Stimulated activated CD8-positive, alpha-beta memory T cell treated with anti-CD3 and anti-CD28 coated beads, Interleukin-2, amount 100 ng/mL, for 1 hour (primary cell): ENCODE measurements at places on chromosomes 16 and 17.

DNA sequence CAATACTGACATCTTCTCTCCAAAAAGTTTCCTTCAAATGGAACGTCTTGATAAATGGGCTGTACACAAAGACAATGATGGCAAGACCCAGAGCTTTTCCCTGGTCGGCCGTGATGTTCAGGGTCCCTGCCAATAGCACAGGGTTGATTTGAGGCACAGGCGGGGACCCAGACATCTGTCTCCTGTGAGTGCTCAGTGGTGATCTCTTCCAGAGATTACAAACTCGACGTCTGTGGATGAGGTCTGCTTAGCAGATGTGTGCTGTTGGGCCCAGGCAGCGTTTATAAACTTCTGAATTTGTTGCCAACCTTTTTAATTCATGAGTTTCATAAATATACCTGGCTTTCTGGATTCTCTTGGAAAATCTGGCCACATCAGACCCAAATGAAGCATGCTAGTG, 14.9 kb downstream of the CPPED1 start:
- DNase-seq: no peak

GRCh38 chr17:15442311-15443180, 24.9 kb downstream of the CDRT4 start:
- no peak for DNase-seq

DNA sequence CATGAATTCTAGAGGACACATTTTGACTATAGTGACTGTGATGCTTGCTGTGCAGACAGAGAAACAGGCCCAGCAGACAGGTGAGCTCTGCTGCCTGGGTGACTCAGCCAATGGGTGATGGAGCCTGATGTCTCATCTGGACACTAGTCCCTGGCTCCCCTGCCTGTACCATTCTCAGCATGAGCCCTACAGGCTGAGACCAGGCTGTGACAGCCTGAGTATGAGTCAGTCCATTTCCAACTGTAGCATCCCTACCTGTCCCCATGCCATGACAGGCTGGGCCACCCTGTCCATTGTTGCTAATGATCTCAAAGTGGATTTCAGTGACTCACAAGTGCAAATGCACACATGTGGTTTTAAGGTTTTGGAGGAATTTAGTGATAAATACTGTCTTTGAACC, 102.5 kb upstream of the EEF2KMT start:
- no peak for DNase-seq

DNA sequence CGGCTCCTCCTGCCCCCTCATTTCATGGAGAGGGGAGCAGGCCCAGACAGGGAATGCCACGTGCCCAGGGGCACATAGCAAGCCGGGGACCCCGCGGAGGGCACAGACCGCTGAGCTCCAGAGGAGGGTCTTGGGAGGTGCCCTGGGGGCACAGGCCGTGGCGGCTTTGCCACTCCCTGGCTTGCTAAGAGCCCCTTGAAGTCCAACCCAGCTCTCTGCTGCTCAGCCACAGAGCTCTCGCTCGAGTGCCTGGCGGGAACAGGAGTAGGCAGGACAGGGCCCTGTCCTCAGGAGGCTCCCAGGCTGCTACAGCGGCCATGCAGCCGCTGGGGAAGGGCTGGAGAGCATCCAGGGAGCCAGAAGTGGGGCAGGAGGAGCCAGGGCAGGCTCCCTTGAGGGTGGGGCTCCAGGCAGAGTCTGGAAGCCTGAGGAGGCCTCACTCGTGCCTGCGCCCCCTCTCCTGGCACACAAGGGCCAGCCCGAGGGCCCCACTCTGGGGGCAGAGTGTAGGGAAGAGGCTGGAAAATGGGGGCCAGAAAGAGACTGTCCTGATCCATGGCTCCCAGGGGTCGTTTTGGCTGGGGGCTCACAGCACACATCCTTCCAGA, 4.4 kb upstream of the RAB26 start:
- no peak for DNase-seq

DNA sequence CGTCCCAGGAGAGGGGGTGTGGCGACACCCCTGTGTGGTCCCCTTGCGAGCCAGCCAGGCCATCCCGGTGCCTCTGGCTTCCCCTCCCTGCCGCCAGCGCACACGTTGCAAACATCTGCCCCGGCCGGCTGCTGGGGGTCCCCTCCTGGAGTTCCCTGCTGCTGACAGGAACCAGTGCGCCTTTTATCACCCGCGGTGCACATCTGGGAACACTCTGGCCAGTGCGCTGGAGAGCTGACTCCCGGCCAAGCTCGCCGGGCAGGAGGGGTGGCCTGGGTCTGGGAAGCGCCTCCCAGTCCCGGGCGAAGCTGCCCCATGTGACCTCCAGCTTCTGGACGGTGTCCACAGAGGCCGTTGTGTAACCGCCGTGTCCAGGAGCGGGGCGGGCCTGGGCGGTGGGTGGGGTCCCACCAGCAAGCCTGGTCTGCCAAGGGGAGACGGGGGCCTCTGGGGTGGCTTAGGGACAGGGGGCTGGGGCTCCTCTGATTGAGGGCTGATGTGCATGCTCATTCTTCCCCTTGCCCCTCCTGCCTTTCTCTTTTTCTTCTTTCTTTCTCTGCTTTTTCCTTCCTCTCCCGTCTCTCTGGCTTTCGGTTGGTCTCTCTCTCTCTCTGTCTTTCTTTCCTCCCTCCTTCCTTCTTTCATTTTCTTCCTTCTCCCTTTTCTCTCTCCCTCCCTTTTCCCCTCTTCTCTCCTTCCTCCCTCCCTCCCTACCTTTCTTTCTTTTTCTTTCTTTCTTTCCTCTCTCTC, 25.2 kb upstream of the CIBAR2 start:
- DNase-seq: no peak

DNA sequence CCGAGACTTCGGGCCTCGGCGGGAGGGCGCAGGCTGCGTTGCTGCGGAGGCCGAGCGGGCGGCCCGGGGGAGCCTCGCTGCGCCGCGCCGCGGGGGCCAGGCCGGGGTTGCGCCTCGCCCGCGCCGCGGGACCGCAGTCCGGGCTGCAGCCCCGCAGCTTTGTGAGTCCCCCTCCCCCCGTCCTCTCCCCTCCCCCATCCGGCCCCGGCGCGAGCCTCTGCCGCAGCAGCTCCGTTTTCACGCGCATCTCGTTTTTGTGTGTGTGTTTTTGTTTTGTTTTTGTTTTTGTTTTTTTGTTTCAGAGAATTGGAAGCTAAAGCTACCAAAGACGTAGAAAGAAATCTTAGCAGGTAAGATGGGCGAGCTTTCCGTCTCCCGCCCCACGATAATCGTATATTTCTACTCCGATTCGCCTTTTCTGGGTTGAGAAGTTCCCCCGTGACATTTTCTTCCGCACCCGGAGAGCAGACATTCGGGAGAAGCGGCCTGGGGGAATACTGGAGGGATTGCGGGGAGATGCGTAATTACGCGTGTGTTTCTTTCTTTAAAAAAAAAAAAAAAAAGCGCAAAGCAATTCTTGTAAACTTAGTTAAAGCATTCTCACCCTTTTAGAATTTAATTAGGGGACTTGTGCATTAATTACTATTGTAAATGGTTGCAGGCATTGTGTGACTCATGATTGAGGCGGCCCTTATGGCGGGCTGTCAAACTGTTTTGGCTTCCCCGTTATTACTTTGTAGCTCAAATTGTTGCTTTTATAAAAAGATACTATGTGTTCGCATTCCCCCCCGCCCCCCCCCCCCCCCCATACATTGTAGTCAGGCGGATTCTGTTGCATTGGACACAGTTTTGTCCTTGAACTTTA, 732 bp downstream of the TNRC6A start:
- no peak for DNase-seq

- DNase-seq: no peak
Measured at GRCh38 chr17:80327518-80327917, 66.9 kb downstream of the RNF213 start.
